NCI-H82 (cell line): ENCODE measurements at places on chromosomes 11 and 22.

DNA sequence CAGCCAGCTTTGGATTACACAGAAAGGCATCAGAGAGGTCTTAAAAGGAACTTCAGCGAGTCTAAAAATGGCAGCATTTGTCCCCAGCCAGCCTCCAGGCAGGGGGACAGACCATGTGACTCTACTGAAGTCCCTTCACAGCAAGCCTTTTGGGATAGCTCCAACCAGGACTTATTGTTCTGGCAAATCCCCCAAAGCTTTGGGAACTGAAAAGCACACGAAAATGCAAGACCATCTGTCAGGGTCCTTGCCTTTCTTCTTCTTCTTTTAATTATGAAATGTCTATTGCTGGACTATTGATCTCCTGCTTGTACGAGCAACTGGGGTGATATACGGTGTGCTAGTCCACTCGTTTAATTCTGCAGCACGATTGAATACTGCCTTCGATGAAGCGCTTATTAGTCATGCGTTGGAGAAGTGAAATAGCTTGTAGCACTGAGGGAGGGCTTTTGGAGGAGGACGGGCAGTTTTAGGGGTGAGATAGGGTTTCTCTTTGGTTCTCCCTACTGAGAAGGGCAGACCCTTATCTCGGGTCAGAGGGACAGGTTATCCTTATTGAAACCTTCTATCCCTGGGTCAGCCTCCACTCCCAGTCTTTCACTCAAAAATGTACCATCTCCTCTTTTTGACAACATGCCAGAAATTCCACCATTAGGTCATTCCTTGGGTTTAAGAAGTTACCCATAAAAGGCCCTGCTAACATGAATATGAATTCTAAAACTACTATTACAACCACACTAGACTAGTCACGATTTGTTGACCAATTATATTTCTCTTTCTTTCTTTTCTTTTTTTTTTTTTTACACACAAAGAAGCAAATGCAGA is 416.4 kb downstream of the MIAT start:
- no peak for DNase-seq

GRCh38 chr22:48226026-48227013 is 1463.9 kb downstream of the TBC1D22A start:
- DNase-seq, result no peak

- DNase-seq, result no peak
These were observed 29.0 kb upstream of the PHLDA2 start for GRCh38 chr11:2958251-2958650.

DNA sequence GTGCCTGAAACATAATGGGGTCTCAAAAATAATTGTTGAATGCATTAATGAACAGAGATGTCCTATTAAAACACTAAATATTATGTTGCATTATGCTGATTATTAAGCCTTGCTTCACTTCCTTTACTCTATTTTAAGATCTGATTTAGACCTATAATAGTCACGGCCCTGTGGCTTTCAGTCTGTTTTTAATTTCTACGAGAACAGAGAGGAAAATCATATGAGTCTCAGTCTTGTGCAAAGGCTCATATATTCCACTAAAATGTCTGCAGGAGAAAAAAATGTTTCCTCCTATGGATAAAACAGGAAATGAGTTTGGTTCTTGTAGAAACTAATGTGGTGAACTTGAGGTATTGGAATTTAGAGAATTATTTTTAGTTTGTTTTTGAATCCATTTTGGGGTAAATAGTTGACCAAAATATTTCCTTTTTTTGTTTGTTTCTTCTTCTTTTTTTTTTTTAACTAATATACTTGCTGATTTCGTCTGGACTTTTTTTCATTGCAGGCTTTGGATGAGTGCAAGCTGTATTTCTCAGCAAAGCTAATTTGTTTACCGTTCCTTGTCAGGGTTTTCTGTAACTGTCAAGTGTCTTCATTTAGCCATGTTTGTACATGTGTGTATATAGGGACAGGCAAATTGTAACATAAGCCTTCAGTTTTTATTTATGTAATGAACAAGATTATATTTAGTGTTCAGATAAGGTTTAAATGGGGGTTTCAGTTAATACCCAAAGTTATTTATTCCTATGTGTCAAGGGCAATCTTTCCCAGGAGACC is 139.1 kb upstream of the DDI1 start:
- no peak for DNase-seq

- DNase-seq, result no peak
These were observed 27.6 kb upstream of the EXPH5 start for GRCh38 chr11:108620958-108621772.

GRCh38 chr11:1228921-1229451 is 6.1 kb downstream of the MUC5B start:
- no peak for DNase-seq

GRCh38 chr11:61502522-61502921 is 6.0 kb upstream of the LRRC10B start:
- no peak for DNase-seq

- no peak for DNase-seq
These were observed 763 bp upstream of the MS4A7 start for GRCh38 chr11:60377401-60378136.

DNA sequence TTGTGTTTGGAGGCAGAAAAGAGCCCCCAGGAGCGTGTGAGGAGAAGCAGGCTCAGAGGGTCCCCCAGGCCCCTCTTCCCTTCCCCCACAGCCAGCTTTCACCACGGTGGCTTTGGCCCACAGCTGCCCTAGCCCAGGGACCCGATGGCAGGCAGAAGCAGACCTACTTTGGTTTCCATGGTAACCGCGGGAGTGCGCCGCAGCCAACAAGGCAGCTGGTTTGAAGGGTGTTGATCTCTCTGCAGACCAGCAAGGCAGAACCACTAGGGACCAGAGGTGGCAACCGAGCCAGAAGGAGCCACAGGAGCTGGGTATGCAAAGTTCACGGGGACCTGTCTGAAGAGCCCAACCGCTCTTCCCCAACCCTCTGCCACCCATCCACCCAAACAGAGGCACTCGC is 69.4 kb downstream of the BUD13 start:
- DNase-seq, result peak; percentile 66

DNA sequence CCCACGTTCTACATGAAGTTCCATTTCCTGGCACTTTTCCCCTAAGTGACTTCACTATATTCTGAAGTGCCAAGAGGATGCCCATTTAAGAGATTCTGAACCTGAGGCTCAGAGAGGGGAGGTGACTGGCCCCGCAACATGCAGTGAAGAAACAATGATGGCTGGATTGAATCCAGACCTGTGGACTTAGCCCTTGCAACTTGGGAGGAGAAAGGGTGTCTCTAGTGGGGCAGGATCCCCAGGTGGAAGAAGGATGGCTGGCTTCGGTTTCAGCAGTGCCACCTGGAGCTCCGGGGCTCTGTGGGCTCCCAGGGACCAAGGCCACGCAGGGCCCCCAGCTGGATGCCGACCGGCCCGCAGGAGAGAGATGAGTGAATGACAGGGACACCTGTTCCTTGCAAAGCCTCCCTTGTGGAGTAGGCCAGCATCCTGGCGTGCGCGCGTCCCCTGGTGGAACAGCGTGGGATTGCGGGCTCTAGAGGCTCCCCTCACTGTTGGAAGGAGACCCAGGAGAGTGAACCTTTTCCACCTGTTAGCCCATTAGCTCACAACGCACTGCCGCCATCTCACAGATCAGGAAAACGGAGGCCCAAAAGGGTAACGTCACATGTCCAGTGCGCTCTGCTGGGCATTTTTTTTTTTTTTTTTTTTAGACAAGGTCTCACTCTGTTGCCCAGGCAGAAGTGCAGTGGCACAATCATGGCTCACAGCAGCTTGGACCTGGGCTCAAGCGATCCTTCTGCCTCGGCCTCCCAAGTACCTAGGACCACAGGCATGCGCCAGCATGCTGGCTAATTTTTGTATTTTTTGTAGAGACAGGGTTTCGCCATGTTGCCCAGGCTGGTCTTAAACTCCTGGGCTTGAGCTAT is 104.7 kb downstream of the KIAA1671 start:
- peak; percentile 79 for DNase-seq

GRCh38 chr22:48199667-48200066 is 1437.2 kb downstream of the TBC1D22A start:
- no peak for DNase-seq

DNA sequence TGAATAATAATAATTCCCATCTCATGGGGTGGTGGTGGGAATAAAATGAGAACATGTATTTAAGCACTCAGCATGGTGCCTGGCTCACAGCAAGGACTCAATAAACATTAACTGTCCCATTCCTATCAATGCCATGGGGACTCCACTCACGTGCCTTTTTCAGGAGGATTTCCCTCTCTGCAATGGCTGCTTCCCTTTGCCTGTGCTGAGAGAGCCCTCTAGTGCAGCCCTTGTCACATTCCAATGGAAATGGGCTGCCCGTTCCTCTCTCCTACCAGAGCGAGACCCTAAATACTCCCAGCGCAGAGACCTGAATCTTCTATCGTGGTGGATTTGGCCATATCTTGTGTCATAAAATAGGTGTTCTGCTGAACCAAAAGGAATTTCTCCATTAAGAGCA is 621.5 kb upstream of the B3GAT1 start:
- DNase-seq, result peak; percentile 10

DNA sequence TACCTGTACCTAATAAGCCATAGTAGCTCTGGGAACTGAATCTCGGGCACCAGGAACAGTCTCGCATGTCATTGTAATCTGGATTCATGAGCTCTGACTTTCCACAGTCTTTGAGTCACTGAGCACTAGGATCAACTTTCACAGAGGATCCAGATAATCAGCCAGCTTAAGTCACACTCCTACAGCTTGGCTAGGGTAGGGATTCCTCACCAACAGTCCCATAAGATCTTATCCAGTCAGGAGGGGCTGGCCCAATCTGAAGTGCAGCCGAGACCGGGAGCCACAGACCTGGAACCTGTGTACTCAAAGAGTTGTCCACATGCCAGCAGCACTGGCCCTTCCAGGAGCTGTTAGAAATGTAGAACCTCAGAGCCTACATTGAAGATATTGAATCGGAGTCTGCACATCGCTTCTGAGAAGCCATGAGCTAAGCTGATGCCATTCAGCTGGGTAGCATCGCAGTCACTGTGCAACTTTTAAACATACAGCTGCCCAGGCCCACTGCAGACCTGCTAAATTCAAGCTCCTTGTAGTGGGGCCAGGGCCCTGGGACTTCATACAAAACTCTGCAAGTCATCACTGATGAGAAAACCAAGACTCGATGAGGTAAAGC is 538.8 kb upstream of the B3GAT1 start:
- DNase-seq, result no peak

DNA sequence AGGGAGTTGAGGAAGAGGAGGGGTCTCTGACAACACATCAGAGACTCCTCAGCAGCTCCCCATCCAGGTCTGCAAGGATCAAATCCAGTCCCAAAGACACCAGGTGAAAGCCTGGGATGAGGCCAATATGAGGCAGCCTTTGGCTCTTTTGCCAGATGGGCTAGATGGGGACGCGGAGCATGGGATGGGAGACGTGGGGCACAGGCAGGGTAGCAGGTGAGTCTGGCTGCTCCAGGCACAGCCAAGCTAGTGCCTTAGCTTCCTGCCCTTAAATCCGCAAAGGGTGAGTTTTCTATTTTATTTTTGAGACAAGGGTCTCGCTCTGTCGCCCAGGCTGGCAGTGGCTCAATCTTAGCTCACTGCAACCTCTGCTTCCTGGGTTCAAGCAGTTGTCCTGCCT is 19.6 kb upstream of the DRICH1 start:
- no peak for DNase-seq

DNA sequence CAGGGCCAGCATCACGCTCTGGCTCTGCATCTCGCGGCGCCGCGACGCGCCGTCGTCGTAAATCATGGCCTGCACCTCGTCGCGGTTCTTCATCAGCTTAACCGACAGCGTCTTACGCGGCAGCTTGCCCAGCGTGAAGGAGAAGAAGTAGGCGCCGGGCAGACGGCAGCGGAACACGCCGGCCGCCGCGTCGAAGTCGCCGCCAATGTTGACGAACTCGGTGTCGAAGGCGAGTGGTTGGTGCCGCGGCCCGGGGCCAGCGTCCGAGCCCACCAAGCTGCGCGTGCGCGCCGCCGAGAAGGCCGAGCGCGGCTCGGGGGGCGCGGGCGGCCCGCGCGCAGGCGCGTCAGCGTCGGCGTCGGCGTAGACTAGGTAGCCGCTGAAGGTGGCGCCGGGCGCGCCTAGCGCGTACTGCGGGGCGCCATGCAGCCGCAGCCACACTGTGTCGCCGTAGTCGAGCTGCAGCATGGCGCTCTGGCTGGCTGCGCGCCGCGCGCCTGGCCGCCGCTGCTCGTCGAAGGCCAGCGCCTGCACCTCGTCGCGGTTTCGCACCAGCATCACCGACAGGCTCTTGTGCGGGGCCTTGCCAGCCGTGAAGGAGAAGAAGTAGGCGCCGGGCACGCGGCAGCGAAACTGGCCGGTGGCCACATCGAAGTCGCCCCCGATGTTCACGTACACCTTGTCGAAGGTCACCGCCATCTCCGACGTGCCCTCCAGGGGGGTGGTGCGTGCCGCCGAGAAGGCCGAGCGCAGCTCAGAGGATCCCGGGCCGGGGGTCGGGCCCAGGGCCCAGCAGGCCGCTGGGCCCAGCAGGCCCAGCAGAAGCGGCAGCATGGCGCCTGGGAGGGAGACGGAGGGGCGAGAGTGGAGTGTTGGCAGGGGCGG is 3.7 kb downstream of the FAM180B start:
- DNase-seq, result no peak

DNA sequence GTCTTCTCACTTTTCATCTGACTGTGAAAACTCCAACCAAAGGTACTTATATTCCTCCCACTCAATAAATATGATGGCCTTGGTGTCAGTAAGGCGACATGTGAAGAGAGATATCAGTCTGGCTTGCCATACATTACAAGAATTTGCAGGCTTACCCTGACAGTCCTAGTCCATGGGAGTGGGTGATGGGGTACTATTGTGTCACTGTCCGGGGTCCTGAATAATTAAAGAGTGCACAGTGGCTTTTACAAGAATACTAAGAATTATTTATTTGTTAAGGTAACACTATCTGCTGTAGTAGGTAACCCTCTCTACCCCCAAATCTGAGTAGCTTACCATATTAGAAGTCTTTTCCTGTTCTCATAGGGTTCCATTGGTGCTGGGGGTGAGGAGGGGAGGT is 23.1 kb upstream of the IZUMO1R start:
- no peak for DNase-seq

- no peak for DNase-seq
These were observed 11.9 kb upstream of the TESMIN start for GRCh38 chr11:68763181-68763721.

GRCh38 chr11:108757630-108758029 is 92.8 kb downstream of the DDX10 start:
- DNase-seq, result no peak

DNA sequence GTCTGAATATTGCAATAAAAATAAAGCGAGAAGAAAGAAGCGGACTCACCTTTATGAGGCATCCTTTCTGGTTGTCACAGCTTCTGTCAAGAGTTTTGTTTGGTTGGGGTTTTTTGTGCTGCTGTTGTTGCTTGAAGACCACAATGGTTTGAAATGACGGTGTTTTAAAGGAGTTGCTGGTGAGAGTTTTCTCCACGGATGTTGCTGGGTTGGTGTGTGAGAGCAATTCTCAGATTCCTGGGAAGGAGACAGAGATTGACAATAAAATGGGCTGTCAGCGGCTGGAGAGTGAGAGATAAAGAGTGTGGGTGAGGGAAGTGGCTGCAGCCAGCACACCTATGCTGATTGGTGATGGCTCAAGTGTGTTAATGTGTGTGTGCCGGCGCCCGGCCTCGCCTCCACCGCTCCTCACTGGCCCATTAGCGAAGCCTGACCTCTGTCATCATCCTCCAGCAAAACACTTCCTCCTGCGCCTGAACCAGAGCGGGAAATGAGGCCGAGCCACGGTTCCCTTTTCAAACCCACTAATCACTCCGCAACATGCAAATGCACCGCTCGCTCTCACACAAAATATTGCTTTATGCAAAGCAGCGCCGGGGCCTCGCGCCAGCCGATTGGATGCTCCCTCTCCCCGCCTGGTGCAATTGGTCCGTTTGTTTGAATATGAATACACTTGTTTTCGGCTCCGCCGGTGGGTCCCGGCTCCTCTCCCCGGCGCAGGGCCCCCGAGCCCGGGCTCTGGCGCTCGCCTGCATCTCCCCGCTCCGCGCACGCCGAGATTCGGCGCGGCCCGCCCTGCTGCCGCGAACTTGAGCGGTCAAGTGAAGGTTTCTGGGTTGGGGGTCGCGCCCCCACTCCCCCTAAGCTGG is at the start of gene PAX6:
Gene PAX6, minus strand, starts transcription at position 544 of the 869 bp plus-strand sequence. CDS start 4,911 bp downstream, outside the sequence.
- DNase-seq, result peak; percentile 92
